ENCODE measurements at places on chromosomes 1 and 21. TPM values are rescaled to one million over a fixed set of nuclear protein-coding genes. Genes with fewer than 3 reads are reported as not detected.

TMIGD3 gene
- total RNA-seq, result 0.85 TPM

FCRL1 gene
- not detected for total RNA-seq

CHIA gene
- total RNA-seq, result not detected

NASP gene
- total RNA-seq, result 34.5 TPM

RAP1GAP gene
- 6.2 TPM for total RNA-seq

C1QTNF12 gene
- total RNA-seq, result 0.55 TPM

BSND gene
- total RNA-seq, result not detected

DNAJC28 gene
- total RNA-seq, result 6.5 TPM

PTPRC gene
- 7.5 TPM for total RNA-seq

OR10Z1 gene
- total RNA-seq, result not detected

TNNT2 gene
- total RNA-seq, result 8,708 TPM

FAM78B gene
- total RNA-seq, result 4.5 TPM

PRDM16 gene
- 16.6 TPM for total RNA-seq

ETNK2 gene
- 4.4 TPM for total RNA-seq

GBP5 gene
- total RNA-seq, result 0.44 TPM

LCE3E gene
- not detected for total RNA-seq

CSF3R gene
- 3.8 TPM for total RNA-seq

FLG2 gene
- not detected for total RNA-seq

LCE1E gene
- not detected for total RNA-seq

GOLPH3L gene
- total RNA-seq, result 16.9 TPM

TCEANC2 gene
- total RNA-seq, result 5.7 TPM

SPRR1B gene
- not detected for total RNA-seq

TIE1 gene
- total RNA-seq, result 25.1 TPM

ETS2 gene
- total RNA-seq, result 40.9 TPM

KCNA2 gene
- 0.71 TPM for total RNA-seq

SRM gene
- 53.9 TPM for total RNA-seq

RLF gene
- total RNA-seq, result 13.2 TPM

PTPN14 gene
- 32.5 TPM for total RNA-seq

NR0B2 gene
- 7.2 TPM for total RNA-seq

RALGPS2 gene
- total RNA-seq, result 7.5 TPM

TMEM54 gene
- total RNA-seq, result 14.2 TPM

SNAPIN gene
- 67.0 TPM for total RNA-seq
